ENCODE measurements at places on chromosomes 3 and 15. TPM values are rescaled to one million over a fixed set of nuclear protein-coding genes. Genes with fewer than 3 reads are reported as not detected.

The TRAT1 gene
- not detected for polyA plus RNA-seq

The LTF gene
- not detected for polyA plus RNA-seq

The HRG gene
- not detected for polyA plus RNA-seq

The AHSG gene
- polyA plus RNA-seq = not detected

The ADCY5 gene
- not detected for polyA plus RNA-seq

The ARNT2 gene
- not detected for polyA plus RNA-seq

The ITIH1 gene
- not detected for polyA plus RNA-seq

The SNX22 gene
- polyA plus RNA-seq = 2.0 TPM

The CKMT1A gene
- 7.7 TPM for polyA plus RNA-seq

The FGF7 gene
- not detected for polyA plus RNA-seq

The CKMT1B gene
- 7.3 TPM for polyA plus RNA-seq
